ENCODE measurements at places on chromosomes 7 and 10.
A peak's percentile ranks its signal among the peaks of the same experiment; 100 is the strongest.

DNA sequence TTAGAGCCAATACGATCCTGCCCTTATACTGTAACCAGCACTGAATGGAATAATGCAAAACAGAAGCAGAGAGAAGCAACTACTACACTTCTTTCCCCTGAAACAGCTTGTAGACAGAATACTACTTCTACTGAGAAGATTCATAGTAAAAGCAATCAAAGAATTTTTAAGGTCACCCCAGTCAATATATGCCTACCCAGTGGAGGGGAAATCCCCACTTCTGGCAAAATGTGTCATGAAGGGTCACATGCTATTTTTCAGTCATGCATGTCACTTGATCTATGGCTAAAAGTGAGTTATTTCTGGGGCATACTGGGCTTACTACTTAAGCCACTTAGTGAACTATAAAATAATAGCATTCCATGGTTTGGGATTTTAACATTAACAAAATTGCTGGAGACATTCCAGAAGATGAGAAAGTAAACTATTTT lies 25.6 kb downstream of the IRF5 start:
- DNase-seq = no peak

GRCh38 chr10:105681051-105681450 lies 1040.0 kb downstream of the SORCS3 start:
- no peak for DNase-seq

DNA sequence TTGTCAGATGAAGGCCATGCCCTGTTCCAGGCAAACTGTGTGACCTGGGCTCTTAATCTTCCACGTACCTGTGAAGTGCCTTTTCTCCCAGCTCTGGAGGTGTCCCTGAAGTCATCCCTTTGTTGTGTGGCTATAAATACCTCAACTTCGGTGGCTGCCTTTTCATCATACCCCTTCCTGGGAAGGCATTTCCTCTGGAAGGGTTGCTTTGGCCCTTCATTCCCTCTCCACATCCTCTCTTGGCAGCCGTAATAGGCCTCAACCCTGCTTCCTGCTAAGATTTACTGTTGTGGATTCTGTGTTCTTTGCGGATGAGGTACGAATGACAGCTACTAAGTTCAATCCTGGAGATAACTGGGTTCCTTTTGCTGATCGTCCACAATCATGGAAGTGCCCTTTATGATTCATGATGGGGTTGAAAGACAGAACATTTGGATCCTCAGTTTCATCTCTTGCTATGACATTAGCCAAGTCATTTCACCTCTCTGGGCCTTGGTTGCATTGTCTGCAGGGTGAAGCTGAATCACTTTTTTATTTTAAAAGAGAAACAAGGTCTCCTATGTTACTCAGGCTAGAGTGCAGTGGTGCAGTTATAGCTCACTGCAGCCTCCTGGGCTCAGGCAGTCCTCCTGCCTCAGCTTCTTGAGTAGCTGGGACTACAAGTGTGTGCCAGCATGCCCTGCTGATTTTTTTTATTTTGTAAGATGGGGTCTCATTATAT lies 23.6 kb downstream of the FKBP6 start:
- DNase-seq = no peak

GRCh38 chr10:59181668-59182067 lies 5.2 kb downstream of the PHYHIPL start:
- DNase-seq = no peak

GRCh38 chr7:107501593-107501992 lies 31.7 kb downstream of the GPR22 start:
- DNase-seq = peak; percentile 1

- DNase-seq = no peak
Observed at GRCh38 chr10:12781976-12782375, 219.5 kb downstream of the CCDC3 start.

GRCh38 chr7:5282543-5283316 lies at the start of gene SLC29A4:
SLC29A4 (plus strand) TSS chr7:5282943; CDS start chr7:5287817, 4,874 bp downstream.
- DNase-seq = peak; percentile 34

DNA sequence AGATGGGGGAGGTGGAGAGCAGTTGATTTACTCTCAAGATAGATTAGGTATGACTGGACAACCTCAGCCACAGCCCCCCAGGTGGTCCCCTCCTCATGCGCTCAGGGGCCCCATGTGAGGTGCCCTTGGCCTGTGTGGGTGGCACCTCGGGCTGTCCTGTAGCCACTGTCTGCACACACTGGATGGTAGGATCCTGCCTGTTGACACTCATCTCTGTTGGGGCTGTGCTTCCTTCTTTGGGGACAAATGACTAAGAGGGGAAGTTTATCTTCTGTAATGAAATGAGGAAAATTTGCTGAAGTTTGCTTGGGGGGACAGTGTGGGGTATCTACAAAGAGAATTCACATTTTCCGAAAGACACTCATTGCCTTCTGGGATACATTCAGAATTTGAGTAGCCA lies 53.6 kb upstream of the ANTXRL start:
- DNase-seq = no peak

GRCh38 chr7:91771394-91771793 lies 109.1 kb downstream of the MTERF1 start:
- DNase-seq = no peak

DNA sequence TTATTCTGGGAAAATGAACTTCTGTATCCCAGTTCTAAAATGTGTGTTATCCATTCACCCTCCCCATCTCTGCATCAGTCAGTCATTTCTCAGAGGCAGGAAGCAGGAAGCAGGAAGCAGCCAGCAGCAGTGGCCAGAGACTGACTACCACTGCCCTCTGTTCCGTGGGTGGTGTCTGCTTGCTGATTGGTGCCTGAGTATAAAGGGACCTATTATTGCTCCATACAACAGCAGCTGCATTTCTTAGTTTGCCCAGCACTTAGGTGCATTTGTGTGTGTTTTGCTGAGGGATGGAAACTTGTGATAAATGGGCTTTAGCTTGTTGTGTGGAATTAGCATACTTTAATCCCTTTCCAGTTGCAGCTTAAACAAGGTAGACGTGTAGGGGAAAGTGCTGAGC lies 582.2 kb downstream of the SORCS1 start:
- DNase-seq = no peak

GRCh38 chr7:26202019-26202990 lies 760 bp downstream of the CBX3 start:
- no peak for DNase-seq

DNA sequence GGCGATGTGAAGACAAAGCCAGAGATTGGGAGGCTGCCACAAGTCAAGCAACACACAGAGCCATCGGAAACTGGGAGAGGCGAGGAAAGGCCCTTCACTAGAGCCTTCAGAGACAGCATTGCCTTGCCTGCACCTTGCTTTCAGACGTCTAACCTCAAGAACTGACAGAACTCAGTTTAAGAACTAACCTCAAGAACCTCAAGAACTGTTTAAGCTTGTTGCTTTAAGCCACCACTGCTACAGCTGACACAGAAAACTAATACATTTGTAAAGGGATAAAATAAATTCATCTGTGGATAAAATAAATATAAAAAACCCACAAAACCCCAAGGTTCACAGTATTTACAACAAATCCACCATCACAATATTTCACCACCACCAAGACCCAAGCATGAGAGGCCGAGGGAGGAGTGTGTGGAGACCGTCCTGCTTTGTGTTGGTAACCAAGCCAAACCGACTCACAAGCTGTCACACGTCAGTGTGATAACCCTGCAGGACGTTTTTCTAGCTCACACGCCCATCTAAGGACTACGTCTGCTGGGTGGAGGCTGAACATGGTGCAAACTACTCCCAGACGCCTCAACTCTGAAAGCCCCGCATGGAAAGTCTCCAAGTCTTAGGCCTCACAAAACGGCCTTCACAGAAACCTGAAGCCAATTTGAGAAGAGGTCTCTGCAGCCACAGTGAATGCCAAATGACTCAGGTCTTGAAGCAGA lies 116.8 kb downstream of the ABLIM1 start:
- no peak for DNase-seq

- no peak for DNase-seq
Observed at GRCh38 chr10:88028072-88028471, 164.6 kb downstream of the PTEN start.

DNA sequence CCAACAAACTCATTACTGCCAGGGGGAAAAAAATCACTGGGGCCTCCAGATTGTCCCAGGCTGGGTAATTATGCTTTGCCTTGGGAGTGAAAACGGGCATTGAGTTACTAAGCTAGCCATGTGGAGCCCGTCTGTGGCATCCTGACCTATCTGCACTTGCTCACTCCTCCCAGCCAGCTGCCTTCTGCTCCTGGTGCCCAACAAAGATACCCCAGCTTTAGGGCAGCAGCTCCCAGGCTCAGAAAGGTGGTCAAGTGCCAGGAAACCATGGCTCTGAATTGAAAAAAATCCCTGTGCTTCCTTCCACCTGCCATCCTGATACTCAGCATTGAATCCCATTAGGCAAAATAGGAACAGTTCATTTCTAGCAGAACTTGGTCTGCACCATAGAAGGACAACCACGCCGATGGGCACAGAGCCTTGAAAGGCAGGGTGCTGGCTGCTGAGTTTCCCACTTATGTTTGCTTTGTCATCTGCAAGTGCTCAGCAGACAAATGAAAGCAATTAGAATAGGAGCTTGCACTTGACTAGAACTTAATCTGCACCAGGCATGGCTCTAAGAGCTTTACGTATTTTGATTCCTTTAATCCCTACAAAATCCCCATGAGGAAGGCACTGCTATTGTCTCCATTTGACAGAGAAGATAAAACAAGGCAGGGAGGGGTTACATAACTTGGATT lies 42.8 kb downstream of the HSPA12A start:
- DNase-seq = peak; percentile 5

GRCh38 chr10:125460326-125460725 lies 222.6 kb downstream of the TEX36 start:
- no peak for DNase-seq

DNA sequence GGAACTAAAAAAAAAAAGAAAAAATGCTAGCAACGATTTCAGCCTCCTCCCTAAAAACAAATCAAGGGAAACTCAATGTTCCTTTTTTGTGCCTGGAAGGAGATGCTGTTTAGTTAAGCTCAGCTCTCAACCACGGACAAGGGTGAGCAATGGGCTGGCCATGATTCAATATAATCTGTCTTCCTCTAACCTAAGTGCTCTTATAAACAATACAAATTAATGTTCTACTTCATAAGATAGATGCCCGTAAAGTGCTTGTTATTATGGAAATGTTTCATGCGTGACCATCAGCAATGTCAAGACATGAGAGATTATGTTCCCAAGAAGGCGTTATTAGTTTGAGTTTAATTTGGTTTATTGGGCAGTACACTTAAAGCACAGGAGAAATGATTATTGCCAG lies 320.3 kb downstream of the SFMBT2 start:
- no peak for DNase-seq

- DNase-seq = no peak
Observed at GRCh38 chr10:15461353-15462108, 90.4 kb upstream of the FAM171A1 start.

All from NCI-H2171 treated with DMSO at 0.1 percent for 48 hours (cell line).